ENCODE measurements at places on chromosomes 7 and 10.
A peak's percentile ranks its signal among the peaks of the same experiment; 100 is the strongest.

DNA sequence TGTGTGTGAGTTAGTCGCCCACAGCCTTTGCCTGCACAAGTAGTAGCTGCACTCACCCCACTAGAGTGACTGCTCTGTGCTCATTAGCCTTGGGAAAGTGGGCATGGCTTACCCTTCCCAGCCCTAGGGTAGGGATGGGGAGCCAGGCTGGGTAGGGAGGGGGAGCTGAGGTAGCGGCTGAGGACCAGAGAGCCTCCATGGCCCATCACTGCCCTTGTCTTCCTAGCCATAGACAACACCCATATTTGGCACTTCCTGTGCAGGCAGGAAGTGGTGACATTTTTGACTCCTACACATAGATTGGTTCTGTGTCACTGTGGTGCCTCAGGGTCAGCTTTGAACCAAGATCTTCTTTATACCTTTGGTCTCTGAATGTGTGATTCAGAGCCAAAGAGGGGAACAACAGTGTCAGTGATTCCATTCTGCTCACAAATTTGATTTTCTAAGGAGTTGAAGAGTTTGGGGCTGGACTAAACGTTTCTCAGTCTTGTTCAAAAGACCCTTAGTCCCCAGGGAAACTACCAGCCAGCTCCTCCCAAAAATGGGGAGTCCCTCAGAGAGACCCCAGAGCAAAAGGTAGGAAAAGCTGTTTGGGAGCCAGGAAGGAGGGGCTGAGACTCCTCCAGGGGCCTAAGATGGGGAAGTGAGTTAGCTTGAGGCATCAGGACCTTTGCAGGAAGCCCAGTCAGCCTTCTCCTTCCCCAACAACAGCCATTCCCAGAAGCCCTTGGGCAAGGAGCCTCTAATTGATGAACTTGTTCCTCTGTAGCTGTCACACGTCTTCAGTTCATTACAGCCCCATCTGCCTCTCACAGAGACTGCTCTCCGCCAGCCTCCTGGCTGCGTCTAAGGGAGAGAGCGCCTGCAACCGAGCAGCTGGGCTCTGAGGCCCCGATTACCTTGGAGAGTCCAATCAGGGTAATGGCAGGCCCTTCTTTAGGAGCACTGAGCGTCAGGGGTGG lies 135.0 kb downstream of the CDH23 start:
- DNase-seq: peak; percentile 81

DNA sequence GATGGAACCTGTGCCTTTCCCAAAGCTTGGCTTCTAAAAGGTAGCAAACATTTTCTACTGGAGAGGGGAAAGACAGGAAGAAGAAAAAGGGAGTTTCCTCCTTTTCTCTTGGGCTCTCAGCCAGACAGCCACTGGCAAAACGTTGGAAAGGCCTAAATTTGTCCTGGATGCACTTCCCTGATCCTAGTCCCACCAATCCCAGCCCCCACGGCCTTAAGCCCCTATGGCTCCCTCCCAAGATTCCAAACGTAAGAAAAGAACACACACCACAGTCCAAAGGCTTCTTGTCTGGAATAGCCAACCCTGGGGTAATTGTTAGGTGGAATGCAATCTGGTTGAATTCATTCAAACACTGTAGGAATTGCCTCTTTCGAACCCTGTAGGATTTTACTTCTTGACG lies 959 bp upstream of the TLX1 start:
- peak; percentile 68 for DNase-seq

DNA sequence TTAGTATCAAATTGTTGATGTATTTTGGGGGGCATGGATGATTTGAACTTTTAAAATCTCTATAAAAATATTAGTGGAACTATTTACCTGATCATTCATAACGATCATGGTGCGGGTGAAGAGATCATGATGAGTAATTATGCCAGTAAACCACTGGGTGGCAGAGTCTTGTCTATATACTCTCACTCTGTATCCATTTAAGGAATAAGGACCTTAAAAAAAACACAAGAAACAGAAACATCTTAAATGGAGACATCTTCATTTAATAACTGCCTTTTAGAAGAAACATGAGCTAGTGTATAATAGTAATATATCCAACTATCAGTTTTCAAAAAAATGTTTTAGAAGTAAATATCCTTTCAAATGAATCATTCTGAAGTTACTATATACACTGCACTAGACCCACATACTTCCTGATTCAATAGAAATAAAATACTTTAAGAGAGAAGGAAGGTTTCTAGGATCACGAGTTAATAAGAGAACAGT lies 84.0 kb downstream of the NRBF2 start:
- DNase-seq: no peak

DNA sequence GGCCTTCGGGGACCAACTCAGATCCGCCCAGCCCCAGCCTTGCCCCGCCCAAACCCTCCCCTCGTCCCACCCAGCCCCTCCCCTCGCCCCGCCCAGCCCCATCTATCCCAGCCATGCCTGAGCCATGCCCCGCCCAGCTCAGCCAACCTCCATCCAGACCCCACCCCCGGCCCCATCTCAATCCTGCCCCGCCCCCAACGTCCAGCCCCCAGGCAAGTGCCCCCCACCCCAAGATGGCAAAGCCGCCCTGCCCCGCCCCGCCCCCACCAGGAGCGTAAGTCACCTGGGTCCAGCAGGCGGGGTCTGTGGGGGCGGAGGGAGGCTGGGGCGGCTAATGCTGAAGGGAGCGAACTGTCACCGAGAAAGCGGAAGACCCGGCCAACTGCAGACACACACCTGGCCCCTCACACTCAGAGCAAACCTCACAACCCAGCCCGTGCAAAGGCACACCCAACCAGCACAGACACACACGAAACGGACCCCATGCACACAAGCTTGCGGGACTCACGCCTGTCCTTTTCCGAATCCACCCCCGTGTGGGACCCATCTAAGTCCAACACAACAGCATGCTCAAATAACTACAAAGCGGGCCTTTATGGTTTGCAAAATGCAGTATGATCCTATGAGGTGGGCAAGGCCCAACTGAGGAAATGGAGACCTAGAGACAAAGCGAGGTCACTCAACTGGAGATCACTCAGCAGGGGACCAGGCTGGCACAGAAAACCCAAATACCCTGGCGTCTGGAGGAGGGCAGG lies 11.5 kb upstream of the OGA start:
- peak; percentile 85 for DNase-seq

- no peak for DNase-seq
Measured at GRCh38 chr10:113960617-113961181, 83.0 kb upstream of the ADRB1 start.

DNA sequence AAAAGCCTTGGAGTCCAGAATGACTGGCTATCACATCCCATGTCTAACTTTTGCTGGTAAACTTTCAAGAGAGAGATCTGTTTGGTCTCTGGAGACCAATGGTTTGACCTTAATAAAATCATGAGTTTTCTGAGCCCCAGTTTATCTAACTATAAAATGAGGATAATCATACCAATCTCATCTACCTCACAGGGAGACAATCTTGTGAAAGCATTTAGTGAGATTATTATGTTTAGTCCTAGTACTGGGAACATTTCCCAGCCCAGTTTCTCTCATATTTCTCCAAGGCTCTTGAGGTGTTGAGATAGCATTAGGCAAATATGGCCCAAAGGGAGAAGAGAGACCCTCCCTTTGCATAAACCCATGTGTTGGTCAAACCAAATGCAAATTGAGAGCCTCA lies 25.8 kb downstream of the ABCC2 start:
- no peak for DNase-seq
